ENCODE measurements at places on chromosomes 1 and 21.
A peak's percentile ranks its signal among the peaks of the same experiment; 100 is the strongest.

- DNase-seq, result no peak
These were observed 1192.7 kb downstream of the KCNT2 start for GRCh38 chr1:195415584-195415983.

DNA sequence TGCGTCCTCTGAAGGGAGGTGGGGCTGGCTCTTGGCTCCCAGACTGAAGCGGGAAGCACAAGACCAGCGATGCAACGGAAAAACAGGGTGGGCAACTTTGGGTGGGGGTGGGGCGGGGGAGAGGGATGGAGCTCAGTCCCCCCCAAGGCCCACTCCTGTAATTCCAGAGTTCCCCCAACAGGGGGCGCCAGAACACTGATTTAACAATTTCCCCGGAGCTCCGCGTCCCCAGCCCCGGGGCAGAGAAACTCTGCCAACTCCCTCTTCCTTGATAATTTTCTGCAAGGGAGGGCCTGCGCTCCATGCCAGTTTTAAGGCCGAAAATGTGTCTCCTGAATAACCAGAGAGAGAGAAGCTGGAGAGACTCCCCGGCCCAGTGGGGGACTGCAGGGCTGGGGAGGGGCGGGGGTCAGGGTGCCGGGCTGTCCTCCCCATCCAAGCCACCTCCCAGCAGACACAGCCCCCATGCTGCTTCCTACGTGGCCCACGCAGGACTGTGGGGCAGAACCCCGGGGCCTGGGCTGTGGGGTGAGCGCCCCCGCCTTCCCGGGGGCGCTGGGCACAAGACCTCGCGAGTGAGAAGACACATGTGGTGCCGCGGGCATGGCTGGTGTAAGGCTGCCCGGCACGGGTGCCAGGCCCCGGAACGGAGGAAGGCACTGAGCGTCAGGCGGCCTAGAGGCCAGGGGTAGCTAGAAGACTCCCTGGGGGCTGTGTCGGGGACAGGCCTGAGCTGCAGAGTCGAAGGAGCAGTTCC is 51.4 kb downstream of the KIF21B start:
- DNase-seq, result peak; percentile 78

- no peak for DNase-seq
These were observed 38.8 kb downstream of the WNT4 start for GRCh38 chr1:22104094-22104493.

DNA sequence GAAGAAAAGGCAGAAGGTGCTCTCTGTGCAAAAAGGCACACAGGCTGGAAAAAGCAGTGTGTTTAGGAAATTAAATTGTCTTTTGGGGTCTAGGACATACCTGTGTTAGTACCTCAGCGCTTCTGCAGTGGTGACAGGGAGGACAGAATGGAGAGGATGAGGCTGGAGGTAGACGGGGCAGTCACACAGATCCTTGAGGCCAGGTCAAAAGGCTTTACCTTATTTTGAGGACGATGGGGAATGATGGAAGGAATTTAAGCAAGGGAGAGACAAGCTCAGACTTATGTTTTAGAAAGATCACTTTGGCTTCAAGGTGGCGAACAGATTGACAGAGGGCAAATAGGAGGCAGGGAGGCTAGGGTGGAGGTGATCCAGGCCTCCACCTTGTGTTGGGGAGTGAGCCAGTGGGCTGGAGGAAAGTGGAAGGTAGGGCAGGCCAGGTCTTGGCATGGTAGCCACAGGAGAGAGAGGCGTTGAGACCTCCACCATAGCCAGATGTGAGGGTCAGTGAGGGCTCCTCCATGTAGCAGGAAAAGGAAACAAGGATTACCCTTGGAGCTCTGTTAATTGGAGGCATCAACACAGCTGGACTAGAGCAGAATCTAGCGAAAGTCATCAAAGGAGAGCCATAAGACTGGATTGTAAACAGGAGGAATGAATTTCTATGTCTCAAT is 4.2 kb downstream of the CYP4B1 start:
- no peak for DNase-seq

GRCh38 chr1:220682901-220683576 is 7.1 kb upstream of the C1orf115 start:
- no peak for DNase-seq

DNA sequence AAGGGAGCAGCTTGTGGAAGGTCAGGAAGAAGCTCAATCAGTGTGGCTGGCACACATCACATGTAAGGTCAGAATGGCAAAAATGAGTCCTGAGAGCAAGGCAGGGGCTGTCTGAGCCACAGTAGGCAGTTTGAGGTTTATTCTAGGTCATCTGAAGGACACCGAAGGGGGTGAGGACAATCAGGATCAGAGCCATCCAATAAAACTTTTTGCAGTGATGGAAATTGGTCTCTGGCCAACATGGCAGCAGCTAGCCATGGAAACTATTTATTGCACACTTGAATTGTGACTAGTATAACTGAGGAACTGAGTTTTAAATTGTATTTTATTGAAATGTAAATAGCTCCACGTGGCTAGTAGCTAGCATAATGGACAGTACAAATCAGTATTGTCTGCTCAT is 97.0 kb upstream of the CACNA1E start:
- no peak for DNase-seq

GRCh38 chr1:64981601-64982533 is 15.5 kb upstream of the JAK1 start:
- DNase-seq, result no peak
